CD4-positive, alpha-beta T cell treated with Interleukin-10 for 1 hour (primary cell): ENCODE measurements at places on chromosomes 1 and 21.

GRCh38 chr1:226100436-226101391 lies 38.2 kb downstream of the H3-3A start:
- peak; percentile 42 for DNase-seq

DNA sequence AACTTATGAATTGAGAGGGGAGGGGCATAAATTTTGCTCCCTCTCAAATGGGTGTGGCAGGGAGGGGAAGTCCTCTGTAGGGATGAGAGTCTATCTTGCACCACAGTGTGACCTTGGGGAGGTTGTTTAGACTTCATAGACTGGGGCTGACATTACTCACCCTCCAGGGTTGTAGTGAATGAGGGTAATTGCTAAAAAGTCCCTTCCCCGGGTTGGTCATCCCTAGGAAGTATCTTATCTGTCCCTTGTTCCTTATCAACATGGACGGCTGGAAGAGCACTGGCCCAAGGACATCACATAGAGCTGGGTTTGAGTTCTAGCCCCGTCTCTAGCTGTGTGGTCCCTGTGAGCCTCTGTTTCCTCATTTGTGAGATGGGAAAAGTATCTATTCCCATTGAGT lies 52.4 kb upstream of the SLC2A1 start:
- DNase-seq: no peak

GRCh38 chr1:21278208-21278859 lies 11.9 kb downstream of the ECE1 start:
- DNase-seq: no peak

DNA sequence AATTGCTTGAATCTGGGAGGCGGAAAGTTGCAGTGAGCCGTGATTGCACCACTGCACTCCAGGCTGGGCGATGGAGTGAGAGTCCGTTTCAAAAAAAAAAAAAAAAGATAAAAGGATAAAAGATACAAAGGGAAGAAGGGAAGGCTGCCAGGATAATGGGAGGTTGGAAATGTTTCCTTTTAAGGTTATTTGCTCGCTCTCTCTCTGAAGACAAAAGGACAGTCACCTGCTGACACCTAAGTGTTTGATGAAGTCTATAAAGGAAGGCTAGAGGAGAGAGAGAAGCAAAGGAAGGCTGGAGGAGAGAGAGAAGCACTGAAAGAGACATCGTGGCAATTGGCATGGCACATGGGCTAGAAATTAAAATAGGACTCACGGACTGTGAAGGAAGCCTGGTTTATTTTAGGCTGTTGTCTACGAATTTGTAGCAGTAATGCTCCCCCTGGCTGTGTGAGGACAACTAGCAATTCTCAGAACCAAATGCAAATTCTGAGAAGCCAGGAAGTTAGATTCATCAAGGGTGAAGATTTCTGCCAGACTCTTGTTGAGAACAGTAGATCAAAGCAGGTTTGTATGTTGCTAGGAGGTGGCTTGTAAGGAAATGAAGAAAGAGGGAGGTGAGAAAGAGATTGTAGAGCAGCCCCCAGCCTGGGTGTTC lies 154.2 kb downstream of the ZP4 start:
- peak; percentile 67 for DNase-seq

- DNase-seq: no peak
Measured at GRCh38 chr1:236861560-236862218, 66.6 kb downstream of the MTR start.

DNA sequence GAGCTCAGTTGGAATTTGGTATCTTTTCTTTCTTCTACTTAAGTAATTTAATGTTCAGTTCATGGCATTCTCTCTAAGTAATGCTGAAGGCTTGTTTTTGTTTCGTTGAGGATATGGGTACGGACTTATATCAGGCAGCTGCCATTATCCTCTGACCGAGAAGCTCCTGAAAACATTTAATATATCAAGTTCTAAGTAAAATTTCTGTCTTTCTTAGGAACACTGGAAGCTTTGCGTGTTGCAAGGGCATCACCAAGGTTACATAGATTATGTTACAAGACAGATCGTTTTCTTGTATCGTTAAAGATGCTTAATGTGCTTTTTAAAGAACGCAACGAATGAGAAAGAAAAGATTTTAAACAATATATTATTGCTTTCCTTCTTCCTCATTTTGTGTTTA lies 1.0 kb upstream of the GALNT2 start:
- no peak for DNase-seq

GRCh38 chr1:23423415-23424292 lies 894 bp downstream of the TCEA3 start:
- no peak for DNase-seq

- no peak for DNase-seq
Measured at GRCh38 chr1:113223546-113223945, 150.5 kb downstream of the LRIG2 start.

GRCh38 chr1:72567521-72567920 lies 285.2 kb upstream of the NEGR1 start:
- DNase-seq: no peak

- no peak for DNase-seq
Measured at GRCh38 chr1:244269169-244269568, 182.5 kb downstream of the ADSS2 start.

GRCh38 chr1:221548942-221549341 lies 192.9 kb downstream of the DUSP10 start:
- DNase-seq: no peak

- peak; percentile 82 for DNase-seq
Measured at GRCh38 chr1:221708987-221709386, 32.9 kb downstream of the DUSP10 start.

- no peak for DNase-seq
Measured at GRCh38 chr1:209444961-209445360, 138.6 kb upstream of the CAMK1G start.

- no peak for DNase-seq
Measured at GRCh38 chr1:231727171-231727570, 100.6 kb downstream of the DISC1 start.

GRCh38 chr1:70718086-70718630 lies 307.1 kb downstream of the CTH start:
- no peak for DNase-seq

- no peak for DNase-seq
Measured at GRCh38 chr1:21763694-21764419, 19.1 kb downstream of the USP48 start.

- no peak for DNase-seq
Measured at GRCh38 chr1:14602136-14602535, 3.7 kb downstream of the KAZN start.

DNA sequence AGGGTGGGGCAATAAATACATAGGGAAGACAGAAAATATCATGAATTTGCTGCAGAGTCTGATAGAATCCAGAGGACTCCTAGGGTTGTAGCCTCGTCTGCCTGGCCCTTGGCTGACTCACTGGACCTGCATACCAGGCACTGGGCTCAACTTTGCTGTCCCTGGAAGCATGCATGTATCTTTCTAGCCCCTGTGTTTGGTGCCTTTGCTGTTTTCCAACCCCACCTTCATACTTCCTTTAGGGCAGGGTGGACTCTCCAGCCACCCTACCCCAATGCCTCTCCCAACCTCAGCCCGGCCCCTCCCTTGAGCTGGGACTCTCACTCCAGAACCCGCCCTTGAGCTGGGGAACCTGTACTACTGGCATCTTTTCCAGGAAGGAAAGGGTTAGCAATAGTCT lies 1.2 kb downstream of the RAB25 start:
- DNase-seq: no peak

DNA sequence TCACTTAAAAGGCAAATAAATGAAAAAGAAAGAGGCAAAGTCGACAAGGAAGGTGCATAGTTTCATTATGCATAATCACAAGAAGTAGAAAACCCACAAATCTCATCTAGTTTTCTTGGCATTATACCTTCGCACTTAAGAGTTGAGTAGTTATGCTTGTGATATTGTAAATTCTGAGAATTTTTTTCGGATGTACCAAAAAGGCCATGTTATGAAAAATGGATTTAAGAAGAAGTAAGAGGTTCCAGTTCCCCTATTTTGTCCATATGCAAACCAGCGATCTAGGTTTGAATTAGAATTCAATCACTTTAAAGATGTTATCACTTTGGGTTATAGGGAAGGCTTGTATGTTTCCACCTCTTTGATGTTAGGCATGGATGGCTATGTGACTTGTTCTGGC lies 7.9 kb upstream of the ERICH3 start:
- no peak for DNase-seq

DNA sequence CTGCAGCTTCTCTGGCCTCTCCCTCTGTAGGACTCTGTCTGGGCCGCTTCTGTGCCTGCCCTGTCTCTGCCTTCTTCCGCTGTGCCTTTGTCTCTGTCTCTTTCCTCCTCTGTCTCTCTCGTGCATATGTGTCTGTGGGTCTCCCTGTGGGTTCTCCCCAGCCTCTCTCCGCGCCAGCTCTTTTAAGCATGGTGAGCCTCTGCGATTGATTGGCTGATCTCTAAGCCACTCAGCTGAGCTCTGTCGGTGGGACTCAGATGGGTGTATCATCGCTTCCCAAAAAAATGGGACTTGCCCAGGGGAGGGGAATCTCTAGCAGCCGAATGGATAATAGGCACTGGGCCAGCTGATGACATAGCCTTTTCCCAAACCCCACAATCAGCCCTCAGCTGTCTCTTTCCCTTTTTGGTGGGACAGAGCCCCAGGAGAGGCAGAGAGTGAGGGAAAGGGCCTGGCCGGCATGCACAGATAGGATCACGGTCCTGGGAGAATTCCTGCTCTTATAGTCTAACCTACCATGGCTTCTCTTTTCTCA lies at the start of gene ADAMTS4:
ADAMTS4 (minus strand) TSS at position 158 of the 535 bp plus-strand sequence. CDS start 427 bp downstream, outside the sequence.
- DNase-seq: no peak

GRCh38 chr21:45644041-45644906 lies 749 bp downstream of the PCBP3 start:
- DNase-seq: peak; percentile 34

DNA sequence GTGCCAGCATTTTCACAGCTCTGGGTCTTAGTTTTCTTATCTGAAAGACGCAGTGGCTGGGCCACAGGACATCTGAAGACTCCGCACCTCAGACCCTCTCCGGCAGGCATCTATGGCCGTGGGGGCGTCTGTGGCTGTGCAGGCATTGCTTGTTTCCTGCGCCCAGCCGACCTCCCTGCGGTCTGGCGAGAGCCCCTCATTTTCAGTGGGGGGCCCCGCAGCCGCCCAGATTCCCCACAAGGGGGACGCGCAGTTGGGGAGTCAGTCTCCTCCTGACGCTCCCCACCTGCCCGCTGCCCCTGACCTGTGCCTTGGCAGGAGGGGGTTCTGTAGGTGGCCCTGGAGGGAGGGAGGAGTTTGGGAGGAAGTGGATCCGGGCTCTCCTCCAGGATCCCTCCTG lies 3.5 kb upstream of the TFF1 start:
- no peak for DNase-seq

DNA sequence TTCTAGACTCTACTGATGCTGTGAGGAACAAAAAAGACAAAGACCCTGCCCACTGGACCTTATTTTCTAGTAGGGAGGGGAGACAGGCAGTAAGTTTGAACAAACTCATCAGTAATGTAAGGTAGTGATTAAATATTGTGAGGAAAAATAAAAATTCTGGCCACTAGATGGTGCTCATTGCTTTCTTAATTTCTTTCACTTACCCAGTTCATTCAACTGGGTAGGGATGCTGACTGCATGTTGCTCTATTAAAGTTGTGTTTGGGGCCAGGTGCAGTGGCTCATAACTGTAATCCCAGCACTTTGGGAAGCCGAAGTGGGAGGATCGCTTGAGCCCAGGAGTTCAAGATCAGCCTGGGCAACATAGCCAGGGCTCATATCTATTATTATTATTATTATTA lies 6.3 kb upstream of the KYAT3 start:
- peak; percentile 85 for DNase-seq

DNA sequence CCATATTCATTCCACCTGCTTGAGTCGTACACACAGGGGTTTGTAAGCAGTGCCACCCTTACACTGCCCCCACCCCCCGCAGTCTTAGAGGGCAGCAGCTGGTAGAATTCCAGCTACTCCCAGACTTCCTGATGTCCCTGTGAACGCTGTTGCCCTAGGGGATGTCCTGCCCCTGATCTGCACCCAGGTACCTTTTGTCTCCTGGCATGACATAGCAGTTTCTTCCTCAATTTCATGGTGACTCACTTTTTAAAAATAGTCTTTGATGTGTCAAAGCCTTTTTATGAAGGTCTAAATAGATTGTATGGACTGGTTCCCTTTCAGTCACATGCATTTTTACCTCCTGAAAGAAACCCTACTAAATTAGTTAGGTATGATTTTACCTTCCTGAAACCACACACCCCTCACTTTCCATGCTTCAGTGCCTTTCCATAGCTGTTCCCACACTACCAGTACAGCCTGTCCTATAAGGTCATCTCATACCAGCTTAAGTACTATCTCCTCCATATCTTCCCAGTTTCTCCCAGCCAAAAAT lies 76.4 kb downstream of the ST3GAL3 start:
- DNase-seq: no peak

- no peak for DNase-seq
Measured at GRCh38 chr1:209319057-209319432, 264.5 kb upstream of the CAMK1G start.

DNA sequence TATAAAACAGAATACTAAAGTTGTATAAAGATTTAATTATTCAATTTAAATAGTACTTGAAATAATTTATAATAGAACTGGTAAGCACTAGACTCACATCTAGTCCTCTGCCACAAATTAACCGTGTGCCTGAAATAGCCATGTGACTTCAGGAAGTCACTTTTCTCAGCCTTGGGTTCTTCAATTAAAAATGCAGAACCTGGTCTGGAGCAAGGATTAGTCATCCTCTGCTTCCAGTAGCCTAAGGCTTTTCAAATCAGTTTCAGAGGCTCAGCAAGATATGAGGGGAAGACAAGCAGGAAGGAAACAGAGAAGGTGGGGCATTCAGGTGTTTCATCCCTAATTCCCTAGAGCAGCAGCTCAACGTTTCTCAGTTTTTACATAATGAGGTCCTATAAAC lies 23.0 kb downstream of the DPH5 start:
- DNase-seq: no peak

DNA sequence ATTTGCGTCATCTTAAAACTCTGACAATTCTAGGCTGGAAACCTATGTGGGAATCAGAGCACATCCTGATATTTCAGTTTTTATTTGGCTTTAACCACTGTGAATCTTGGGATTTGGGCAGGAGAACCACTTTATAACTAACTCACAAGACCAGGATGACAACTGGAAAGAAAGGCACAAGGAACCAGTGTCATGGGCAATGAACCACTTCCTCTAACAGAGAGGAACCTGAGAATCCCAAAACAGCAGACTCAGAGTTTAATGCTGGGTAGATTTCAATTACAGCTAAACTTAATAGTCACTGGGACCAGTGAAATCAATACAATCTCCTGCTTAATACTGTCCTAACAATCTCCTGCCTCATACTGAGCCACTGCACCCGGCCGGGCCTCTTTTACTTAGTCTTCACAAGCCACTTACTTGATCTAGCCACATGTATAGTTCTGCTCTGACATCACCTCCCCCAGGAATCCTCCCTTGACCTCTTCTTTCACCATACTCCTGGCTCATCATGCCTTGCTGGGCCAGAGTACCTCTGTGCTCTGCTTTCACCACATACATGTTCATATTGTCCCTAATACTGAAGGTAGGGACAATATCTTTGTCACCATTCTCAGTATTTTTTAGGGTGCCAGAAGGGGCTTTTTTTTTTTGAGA lies 20.2 kb upstream of the SLFNL1 start:
- DNase-seq: no peak

DNA sequence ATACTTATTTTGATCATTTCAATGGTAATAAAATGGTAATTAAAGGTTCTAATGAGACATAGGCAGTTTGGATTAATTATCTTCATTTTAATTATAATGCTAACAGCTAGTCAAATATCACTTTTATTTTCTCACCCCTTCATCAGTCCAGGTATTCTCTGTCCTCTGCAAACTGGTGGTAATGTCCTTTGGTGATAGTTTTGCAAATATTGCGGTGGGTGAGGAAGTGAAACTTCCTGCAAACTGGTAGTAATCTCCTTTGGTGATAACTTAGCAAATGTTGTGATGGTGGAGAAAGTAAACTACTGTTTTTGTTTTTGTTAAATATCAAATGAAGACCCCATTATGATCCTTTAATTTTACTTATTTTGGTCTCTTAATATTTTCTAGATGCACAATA lies 209.0 kb downstream of the AMY1C start:
- no peak for DNase-seq
